ENCODE measurements at places on chromosomes 13 and 19. TPM values are rescaled to one million over a fixed set of nuclear protein-coding genes. Genes with fewer than 3 reads are reported as not detected.

- DNase-seq: no peak
Measured at GRCh38 chr13:111899714-111900389, 167.1 kb upstream of the SOX1 start.

GRCh38 chr13:50798923-50799322, 44.6 kb downstream of the DLEU7 start:
- DNase-seq: no peak

- no peak for DNase-seq
Measured at GRCh38 chr13:20457670-20458069, 68.0 kb downstream of the CRYL1 start.

The OVOL3 gene
- not detected for total RNA-seq

The ARRDC5 gene
- not detected for total RNA-seq

The TYROBP gene
- 0.46 TPM for total RNA-seq

Measured in WTC11 (cell line).